Muscle of leg (tissue), 16 donors: ENCODE measurements at places on chromosomes 1 and 21. TPM values are rescaled to one million over a fixed set of nuclear protein-coding genes. Genes with fewer than 3 reads are reported as not detected.

DNA sequence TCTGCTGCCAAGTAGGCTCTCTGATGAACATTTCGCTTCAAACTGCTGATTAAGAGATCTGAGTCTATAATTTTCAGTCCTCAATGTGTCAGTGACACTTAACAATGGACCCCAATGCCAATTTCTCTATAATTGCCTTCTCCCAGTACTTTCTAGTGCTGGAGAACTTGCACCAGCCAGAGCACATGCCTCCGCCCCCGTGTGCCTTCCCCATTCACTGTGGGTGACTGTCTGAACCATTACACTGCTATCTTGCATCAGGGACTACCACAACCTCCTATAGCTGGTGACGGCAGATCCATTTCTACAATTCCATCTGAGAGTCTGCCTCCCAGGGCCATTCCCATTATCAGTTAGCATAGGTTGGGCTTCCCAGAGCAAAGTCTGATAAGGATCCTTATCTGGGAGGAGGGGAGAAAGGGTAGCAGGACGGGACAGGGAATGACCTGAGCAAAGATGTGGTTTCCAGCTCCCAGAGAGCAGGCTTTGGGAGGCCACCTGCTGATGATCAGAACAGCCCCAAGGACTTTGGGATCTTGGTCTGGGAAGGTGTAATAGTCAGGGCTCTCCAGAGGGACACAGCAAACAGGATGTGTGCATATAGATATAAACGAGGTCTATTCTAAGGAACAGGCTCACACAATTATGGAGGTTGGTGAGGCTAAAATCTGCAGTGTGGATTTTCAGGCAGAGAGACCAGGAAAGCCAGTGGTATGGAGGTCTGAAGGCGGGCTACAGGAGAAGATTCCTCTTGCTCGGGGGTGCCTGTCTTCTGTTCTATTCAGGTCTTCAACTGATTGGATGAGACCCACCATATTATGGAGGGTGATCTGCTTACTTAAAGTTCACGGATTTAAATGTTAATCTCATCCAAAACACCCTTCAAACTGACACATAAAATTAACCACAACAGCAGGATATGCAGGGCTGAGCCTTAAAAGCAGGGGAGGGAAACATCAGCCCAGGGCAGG, 238.2 kb downstream of the PTPRU start:
- H3K27me3 ChIP-seq = peaks cover 33% of the 10 kb centered on the region
- peaks cover 1% of the 10 kb centered on the region for H3K4me1 ChIP-seq
- no peak for DNase-seq
- H3K4me3 ChIP-seq = no peak overlapping the region
- no peak overlapping the region for H3K27ac ChIP-seq
- no peaks in the 10 kb centered on the region for H3K36me3 ChIP-seq

DNA sequence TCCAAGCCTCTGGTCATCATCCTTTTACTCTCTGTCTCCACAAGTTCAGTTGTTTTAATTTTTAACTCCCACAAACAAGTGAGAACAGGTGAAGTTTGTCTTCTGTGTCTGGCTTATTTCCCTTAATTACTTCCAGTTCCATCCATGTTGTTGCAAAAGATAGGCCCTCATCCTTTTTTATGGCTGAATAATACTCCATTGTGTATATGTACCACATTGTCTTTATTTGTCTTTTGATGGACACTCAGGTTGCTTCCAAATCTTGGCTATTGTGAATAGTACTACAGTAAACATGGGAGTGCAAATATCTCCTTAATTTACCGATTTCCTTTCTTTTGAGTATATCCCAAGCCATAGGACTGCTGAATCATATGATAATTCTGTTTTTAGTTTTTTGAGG, 262.5 kb downstream of the HHAT start:
- no peaks in the 10 kb centered on the region for H3K36me3 ChIP-seq
- H3K27me3 ChIP-seq = no peaks in the 10 kb centered on the region
- H3K27ac ChIP-seq = no peak overlapping the region
- DNase-seq = no peak
- no peak overlapping the region for H3K4me3 ChIP-seq
- peaks cover 6% of the 10 kb centered on the region for H3K4me1 ChIP-seq

DNA sequence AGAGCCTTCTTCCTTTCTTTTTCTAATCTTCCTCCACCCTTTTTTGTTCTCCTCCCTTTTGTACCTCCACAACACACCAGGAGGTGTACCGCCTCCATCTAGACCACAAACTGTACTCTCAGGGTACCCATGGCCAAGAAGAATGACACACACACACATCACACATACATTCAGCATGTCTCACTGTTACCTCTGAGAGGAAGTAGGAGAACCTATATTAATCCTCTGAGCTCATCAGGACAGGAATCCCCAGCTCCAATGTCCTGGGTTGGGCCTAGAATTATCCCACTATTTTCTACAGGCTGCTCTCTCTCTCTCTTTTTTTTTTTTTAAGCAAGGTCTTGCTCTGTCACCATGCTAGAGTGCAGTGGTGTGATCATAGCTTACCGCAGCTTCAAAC, 36.7 kb downstream of the ATP2B4 start:
- DNase-seq = peak; percentile 65
- peak overlapping the region; percentile 57 for H3K27ac ChIP-seq
- H3K36me3 ChIP-seq = peaks cover 6% of the 10 kb centered on the region
- H3K4me3 ChIP-seq = no peak overlapping the region
- no peaks in the 10 kb centered on the region for H3K27me3 ChIP-seq
- H3K4me1 ChIP-seq = peaks cover 41% of the 10 kb centered on the region

GRCh38 chr1:63486629-63487028, 36.4 kb downstream of the ITGB3BP start:
- DNase-seq = no peak
- no peak overlapping the region for H3K4me3 ChIP-seq
- H3K36me3 ChIP-seq = no peaks in the 10 kb centered on the region
- no peak overlapping the region for H3K27ac ChIP-seq

GRCh38 chr1:245771511-245772281, 616.9 kb downstream of the KIF26B start:
- DNase-seq = no peak
- no peak overlapping the region for H3K27ac ChIP-seq
- H3K4me3 ChIP-seq = no peak overlapping the region

GRCh38 chr1:245332513-245332912, 177.7 kb downstream of the KIF26B start:
- H3K27ac ChIP-seq = no peak overlapping the region
- no peak for DNase-seq
- peaks cover 7% of the 10 kb centered on the region for H3K27me3 ChIP-seq
- H3K4me1 ChIP-seq = peaks cover 2% of the 10 kb centered on the region
- H3K4me3 ChIP-seq = no peak overlapping the region

DNA sequence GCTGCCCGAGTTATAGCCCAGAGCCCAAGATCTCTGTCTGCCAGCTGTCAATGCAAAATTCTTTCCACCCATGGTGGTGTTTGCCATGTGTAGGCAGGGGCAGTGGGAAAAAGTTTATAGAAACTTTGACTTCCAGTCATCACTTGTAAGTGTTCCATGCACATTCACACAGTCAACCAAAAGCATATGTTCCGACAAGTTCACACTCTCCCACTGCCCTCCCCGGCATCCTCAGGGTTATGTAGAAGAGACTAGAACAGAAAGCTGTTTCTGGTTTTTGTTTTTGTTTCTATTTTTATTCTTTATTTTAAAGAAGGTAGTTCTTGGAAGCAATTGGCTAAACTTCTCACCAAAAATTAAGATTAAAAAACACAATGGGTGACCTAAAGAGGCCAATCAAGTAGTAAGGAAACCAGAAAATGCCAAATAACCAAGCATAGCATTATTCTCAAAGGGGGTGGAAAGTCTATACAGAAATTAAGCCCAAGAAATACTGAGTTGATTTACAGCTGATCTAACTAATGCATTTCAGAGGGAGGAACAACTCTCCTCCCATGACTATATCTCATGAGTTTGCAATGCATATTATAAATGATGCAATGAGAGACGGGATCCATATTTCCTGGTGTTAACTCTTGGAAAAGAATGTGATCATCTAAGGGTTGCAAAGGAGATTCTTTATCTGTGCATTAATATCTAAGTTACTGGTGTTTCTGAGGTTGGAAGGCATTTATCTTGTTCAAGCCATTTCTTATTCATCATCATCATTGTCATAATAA, 91.5 kb upstream of the ETS2 start:
- no peak overlapping the region for H3K4me3 ChIP-seq
- no peak for DNase-seq
- no peak overlapping the region for H3K27ac ChIP-seq
- no peaks in the 10 kb centered on the region for H3K27me3 ChIP-seq
- H3K4me1 ChIP-seq = no peaks in the 10 kb centered on the region

GRCh38 chr1:236829085-236829484, 34.0 kb downstream of the MTR start:
- peaks cover 39% of the 10 kb centered on the region for H3K36me3 ChIP-seq
- H3K4me1 ChIP-seq = no peaks in the 10 kb centered on the region
- no peak overlapping the region for H3K27ac ChIP-seq
- no peak overlapping the region for H3K4me3 ChIP-seq
- no peaks in the 10 kb centered on the region for H3K27me3 ChIP-seq

GRCh38 chr1:59291561-59291960, 5.3 kb upstream of the FGGY start:
- H3K27me3 ChIP-seq = no peaks in the 10 kb centered on the region
- no peak for DNase-seq
- H3K27ac ChIP-seq = no peak overlapping the region
- H3K4me3 ChIP-seq = no peak overlapping the region

DNA sequence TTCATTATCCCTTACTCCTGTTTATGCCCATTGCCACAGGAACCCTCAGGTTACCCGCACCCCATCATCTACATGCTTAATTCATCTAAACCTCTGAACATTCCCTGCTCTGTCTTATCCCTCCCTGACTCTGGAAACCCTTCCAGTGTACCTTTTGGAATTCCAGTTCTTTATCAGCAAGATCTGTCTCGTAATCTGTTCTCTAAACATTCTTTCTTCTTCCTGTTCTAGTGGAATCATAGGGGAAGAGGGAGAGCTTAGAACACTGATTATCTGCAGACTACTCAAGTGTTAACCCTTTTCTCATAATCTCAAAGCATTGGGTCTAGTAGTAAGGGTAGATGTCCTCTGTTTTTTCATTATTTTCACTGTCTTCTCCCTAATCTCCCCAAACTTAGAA, 159.8 kb downstream of the PIK3R3 start:
- peaks cover 18% of the 10 kb centered on the region for H3K36me3 ChIP-seq
- H3K4me3 ChIP-seq = no peak overlapping the region
- no peaks in the 10 kb centered on the region for H3K27me3 ChIP-seq
- H3K4me1 ChIP-seq = no peaks in the 10 kb centered on the region

DNA sequence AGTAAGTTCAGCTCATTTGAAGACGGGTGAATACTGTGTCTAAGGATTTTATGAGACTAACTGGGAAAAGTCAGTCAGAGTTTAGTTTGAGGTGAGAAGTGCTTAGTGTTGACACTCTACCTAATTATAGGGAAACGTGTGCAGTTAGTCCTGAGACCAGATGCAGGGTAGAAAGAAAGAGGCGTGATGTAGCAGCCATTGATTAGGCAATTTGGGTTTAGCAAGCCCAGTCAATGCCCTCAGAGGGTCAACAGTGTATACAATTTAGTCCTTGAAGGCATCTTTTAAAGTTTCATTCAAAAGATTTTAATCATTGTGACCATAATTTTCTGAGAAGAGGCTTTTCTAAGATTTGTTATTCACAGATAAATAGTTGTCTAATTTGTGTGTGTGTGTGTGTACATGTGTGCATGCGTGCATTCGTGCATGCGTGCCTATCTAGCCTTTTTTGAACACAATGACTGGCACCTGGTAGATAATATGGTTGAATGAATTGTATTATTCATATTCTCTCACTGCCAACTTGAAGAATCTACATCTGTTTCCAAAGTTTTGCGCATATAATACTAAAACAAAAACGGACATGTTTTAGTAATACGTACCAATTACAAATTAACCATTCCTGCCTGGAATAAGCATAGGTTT, 332.9 kb downstream of the SRGAP2C start:
- H3K4me3 ChIP-seq = no peak overlapping the region
- DNase-seq = no peak
- peaks cover 11% of the 10 kb centered on the region for H3K4me1 ChIP-seq
- H3K36me3 ChIP-seq = no peaks in the 10 kb centered on the region
- H3K27ac ChIP-seq = no peak overlapping the region

- DNase-seq = no peak
- no peaks in the 10 kb centered on the region for H3K27me3 ChIP-seq
Measured at GRCh38 chr1:238677567-238677966, 708.8 kb upstream of the CHRM3 start.

- DNase-seq = no peak
- no peaks in the 10 kb centered on the region for H3K27me3 ChIP-seq
- H3K36me3 ChIP-seq = peaks cover 40% of the 10 kb centered on the region
- no peak overlapping the region for H3K27ac ChIP-seq
- no peaks in the 10 kb centered on the region for H3K4me1 ChIP-seq
Measured at GRCh38 chr1:116408803-116409720, 36.0 kb downstream of the ATP1A1 start.

CRYAA gene
- total RNA-seq = not detected

ARHGEF11 gene
- total RNA-seq = 20.9 TPM

BTF3L4 gene
- total RNA-seq = 58.7 TPM

ERICH3 gene
- 0.04 TPM for total RNA-seq

VCAM1 gene
- total RNA-seq = 18.4 TPM

MAP3K21 gene
- 0.18 TPM for total RNA-seq

SASS6 gene
- total RNA-seq = 3.4 TPM

LIPI gene
- not detected for total RNA-seq
